ENCODE measurements at places on chromosomes 11 and 22.
A peak's percentile ranks its signal among the peaks of the same experiment; 100 is the strongest.

DNA sequence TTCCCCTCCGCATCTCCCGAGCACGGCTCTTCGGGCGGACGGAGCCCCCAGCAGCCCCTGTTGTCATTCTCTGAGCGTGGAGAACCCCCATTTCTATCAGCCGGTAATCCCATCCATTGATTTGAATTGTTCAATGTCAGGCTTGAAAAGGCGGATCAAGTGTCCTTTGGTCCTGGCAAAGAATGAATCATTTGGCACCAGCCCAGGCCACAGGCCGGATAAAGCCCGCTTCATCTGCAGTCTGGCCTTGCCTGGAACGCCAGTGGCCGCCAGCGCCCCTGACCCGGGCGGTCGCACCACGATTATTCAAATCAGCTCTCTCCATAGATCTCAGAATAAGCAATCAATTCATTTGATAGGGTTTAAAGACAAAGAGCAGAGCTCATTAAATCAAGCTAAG is 188.9 kb downstream of the BRD1 start:
- no peak for ATAC-seq

DNA sequence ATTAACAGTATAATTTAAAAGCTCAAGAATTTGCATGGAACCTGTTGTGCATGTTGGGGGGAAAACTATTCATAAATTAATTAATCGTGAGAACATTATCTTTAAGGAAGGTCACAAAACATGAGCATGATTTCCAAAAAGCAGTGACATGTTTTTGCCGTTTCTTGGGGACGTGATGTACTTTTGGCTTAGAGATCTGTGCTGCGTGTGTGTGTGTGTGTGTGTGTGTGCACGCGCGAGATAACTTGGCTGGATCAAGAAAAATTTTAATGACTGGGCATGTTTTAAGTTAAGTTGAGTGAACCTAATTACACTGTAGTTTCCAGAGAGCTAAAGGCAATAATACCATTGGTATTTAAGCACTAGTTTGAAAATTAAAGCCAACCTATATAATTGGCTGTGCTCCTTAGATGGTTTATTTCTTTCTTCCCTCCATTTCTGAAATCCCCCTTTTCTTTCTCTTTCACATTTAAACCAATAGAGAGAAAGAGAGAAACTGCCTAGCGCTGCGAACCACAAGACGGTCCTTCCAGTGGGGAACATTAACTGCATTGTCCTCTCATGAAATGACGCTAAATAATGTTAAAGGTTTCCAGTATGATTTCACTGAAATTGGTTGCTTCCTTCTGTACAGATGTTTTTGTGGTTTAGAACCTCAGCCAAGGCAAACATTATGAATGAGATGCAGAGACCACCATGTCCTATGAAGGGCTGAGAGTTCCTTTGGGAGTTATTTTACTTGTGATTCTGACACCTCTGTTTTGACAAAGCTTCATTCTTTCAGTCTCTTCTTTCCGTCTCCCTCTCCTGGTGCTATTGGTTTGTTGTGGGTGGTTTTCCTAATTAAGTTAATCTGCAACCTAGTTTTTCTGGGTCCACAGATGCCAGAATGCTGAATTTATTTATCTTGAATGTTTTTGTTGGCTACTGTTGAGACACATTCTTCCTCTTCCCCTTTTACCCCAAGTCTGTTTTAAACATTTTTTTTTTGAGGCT is 51.7 kb downstream of the ZBTB16 start:
- ATAC-seq, result no peak

DNA sequence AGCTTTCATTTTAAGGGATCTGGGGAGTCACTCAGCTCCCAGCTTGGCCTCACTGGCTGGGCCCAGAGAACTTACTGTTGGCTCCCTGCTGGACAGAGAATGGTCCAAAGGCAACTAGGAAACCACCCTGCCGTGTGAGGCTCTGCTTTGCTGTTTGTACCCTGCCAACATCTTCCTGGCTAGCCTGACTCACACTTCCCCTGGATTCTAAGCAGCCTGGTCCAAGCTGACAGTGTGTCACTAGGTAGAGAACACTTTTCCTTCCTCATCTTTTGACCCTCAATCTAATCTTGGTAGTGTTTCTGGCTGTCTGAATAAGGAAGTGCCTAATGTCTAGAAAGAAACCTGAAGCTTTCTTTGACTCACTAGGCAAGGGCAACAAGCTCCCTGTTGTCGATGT is 76.7 kb downstream of the FAR1 start:
- no peak for ATAC-seq

DNA sequence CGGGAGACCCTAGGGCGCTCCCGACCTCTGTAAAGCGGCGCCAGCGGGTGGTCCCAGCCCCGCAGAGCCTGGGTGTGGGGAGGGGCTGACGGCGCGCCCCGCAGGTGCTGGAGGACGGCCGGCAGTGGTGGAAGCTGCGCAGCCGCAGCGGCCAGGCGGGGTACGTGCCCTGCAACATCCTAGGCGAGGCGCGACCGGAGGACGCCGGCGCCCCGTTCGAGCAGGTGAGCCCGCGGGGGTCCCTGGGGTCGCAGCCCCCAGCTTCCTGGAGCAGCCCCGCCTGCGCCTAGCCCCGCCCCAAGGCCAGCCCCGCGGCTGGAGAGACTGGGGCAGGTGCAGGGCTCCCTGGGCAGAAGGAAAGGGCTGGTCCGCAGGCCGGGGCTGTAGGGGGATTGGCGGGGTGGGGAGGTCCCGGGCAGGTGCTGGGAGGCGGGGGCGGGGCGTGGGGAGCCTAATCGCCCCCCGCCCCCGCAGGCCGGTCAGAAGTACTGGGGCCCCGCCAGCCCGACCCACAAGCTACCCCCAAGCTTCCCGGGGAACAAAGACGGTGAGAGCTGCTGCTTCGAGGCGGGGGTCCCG is 19.7 kb downstream of the EPS8L2 start:
- ATAC-seq, result no peak

DNA sequence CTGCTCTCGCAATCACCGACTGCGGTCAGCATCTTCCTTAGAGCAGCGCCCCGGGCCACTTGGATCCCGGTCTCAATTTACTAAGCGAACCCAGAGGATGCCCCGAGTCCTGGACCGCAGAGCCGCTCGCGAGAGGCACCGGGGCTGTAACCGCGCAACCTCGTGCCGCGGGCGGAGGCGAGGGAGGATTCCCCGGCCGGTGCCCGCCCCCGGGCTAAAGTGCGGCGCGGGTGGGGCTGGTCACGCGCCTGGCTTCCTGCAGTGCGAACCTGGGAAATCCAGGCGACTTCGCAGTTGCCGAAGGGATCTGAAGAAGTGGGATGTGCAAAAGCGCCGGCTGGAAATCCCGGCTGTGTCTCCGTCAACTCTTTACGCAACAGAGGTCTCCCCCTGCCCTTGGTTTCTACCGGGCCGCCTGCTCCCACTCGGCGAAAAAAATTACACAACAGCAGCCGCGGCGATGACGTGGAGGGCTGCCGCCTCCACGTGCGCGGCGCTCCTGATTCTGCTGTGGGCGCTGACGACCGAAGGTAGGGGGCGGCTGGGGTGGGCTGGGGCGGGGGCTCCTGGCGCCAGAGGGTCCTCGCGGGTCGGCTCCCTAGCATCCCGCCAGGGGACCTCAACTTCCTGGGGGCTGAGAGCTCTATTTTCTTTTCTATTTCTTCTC is at the start of gene NCR3LG1:
Gene NCR3LG1, plus strand, starts transcription at position 291 of the 667 bp plus-strand sequence. Its CDS starts 170 bp downstream, at position 461.
- ATAC-seq, result peak; percentile 58

DNA sequence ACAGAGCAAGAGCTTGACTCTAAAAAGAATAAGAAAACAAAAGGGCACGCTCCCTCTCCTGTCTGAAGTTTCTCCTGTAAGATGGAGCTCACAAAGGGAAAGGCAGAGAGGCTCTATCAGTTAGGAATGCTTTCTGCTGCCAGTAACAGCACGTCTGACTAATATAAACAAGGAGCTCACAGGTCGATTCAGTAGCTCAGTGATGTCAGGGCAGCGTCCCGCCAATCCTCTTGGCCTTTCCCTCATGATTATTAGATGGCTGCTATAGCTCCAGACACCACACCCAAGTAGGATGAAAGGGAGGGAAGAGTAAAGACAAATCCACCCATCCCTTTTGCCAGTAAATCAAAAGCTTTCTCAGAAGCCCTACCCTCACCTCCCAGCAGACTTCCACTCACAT is 51.3 kb upstream of the HMGXB4 start:
- ATAC-seq, result no peak

DNA sequence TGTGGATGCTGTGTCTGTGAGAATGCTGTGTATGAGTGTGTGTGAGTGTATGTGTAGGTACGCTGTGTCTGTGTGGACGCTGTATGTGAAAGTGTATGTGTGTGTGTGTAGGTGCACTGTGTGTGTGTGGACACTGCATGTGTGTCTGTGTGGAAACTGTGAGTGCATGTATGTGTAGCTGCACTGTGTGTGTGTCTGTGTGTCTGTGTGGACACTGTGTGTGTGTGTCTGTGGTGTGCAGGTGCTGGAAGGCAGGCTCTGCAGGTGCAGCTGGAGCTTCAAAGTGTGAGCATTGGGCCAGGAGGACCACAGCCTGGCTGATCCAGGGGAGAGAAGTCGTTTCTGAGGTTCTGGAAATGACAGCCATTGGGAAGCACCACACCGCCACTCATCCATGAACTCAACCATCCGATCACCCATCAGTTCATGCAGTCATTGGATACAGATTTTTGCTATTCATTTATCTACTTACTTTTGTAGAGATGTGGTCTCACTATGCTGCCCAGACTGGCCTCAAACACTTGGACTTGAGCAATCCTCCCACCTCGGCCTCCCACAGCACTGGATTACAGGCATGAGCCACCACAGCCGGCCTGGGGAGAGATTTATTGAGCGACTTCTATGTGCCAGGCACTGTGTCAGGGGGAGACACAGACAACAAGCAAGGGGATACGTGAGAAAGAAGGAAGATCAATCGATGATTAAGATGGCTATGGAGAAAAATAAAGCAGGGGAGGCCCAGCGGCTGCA is 9.6 kb downstream of the TRPM5 start:
- ATAC-seq, result no peak

DNA sequence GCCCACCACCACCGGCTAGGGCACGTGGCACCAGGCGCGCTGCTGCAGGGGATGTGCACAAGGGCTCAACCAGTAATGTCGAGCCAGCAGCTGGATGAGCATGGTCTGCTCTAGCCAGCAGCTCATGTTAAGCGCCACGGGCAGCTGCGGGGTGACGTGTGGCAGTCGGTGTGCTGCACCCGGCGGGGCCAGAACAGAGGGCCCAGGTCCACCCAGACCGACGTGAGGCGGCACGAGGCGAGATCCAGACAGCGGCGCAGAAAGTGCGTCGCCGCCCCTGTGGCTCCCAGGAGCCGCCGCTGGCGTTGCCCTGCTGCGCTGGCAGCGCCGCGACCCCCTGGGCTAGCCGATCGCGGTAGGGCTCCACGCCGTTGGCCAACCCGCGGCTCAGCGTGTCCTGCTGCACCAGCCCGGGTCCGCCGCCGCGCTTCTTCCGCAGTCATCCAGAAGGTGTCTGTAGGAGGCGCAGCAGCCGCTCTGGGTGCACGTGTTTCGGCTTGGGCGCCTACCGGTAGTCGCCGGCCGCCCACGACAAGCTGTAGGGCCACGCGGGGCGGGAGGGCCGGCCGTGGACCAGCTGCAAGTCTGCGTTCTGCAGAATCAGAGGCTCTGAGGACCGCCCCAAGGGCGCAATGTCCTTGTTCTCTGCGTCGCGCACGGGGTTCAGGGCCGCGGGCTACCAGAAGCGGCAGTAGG is 4.6 kb upstream of the GALR3 start:
- peak; percentile 78 for ATAC-seq

- no peak for ATAC-seq
Observed at GRCh38 chr11:78808923-78809322, 234.3 kb upstream of the NARS2 start.

DNA sequence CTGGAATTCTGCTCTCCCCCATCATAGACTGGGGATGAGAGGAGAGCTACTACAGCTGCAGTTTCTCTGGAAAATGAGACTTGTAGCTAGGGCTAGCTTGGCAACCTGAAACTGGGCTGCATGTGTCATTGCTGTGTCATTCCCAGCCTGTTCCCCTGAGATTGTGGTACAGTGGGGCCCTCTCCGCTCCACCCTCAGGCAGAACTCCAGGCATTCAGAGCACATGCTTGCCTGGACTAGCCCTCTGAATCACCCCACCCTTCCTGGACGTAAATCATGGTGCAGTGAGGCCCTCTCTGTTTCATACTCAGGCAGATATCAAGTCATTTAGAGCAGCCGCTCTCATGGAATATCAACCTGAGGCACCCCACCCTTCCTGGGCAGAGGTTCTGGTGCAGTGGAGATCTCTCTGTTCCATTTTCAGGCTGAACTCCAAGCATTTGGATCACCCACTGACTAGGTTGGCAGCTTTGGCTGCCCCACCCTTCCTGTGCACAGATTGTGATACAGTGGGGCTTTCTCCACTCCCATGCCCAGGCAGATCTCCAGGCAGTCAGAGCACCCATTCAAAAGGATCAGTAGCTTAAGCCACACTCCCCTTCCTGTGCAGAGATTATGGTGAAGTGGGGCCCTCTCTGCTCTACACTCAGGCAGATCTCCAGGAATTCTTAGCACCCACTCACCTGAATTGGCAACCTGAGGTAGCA is 274.4 kb downstream of the C11orf87 start:
- no peak for ATAC-seq

DNA sequence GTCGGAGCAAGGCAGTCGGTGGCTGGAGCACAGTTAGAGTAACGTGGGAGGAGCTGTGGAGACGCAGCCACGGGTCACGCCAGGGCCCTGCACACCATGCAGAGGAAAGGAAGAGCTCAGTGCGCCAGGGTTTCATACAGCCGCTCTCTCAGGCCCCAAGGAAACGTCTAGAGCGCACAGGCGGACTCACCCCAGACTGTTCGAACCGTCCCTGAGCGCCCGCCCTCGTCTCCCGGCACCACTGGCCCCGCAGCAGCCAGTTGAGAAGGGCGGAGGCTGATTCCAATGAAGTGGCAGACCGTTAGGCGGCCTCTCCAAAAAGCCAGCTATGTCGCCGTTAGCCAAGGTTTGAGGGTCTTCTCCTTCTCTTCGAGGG is 483 bp upstream of the HYLS1 start:
- ATAC-seq, result peak; percentile 66

DNA sequence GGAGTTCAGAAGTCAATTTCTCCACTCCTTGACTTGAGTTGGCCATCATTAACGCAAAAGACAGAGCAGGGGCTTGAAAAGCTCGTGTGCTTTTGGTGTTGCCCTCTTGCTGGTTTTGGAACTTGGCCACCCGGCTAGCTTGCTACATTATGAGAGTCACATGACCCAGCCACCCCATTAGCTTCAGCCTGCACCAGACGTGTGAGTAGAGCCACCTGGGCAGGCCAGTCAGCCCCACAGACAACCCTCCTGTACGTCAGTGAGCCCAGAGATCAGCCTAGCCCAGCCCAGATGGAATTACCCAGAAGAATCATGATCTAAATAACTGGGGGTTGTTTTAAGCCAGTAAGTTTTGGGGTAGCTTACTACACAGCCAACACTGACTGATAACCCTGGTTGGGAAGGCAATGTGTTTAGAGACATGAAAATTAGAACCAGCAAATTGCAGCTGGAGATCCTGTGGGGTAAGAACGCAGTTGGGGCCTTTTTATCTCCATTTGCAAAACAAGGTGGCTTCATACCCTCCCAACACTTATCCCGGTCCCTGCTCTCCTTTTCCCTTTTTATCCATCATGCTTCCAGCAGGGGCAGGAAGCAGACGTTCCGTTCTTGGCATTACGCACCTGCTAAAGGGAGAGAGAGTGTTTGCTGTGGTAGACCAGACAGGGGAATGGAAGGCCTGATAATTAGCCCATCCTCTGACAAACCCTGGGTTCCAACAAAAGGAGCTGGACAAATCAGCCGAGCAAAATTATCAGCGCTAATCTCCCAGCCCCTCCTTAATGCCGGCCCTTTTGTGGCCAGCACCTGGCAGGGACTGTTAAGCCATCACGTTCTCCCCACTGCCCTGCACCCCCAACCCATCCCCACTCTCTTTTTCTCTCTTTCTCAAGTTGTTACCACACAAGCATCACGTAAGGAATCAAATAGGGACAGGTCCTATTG is 548.7 kb upstream of the CADM1 start:
- ATAC-seq, result no peak

Data from stimulated activated memory B cell treated with anti-CD40 and anti-IgM and Interleukin-4, amounts not matched to agents 10 μg/mL and 1 μg/mL and 100 μg/mL, for 72 hours (primary cell).